Progenitor cell of endocrine pancreas (in vitro differentiated cells): ENCODE measurements at places on chromosomes 2 and 18. TPM values are rescaled to one million over a fixed set of nuclear protein-coding genes. Genes with fewer than 3 reads are reported as not detected.

- no peak overlapping the region for H3K27ac ChIP-seq
- H3K36me3 ChIP-seq, result no peaks in the 10 kb centered on the region
- no peak for DNase-seq
- H3K27me3 ChIP-seq, result peaks cover 2% of the 10 kb centered on the region
- no peak overlapping the region for H3K4me3 ChIP-seq
These were observed 22.7 kb downstream of the DNER start for GRCh38 chr2:229691631-229692030.

The MPP4 gene
- total RNA-seq, result 0.22 TPM in 1 of 2 replicates, not detected in the other

GRCh38 chr2:24613154-24613814 lies 122.2 kb downstream of the NCOA1 start:
- H3K27ac ChIP-seq, result no peak overlapping the region
- H3K4me1 ChIP-seq, result peaks cover 1% of the 10 kb centered on the region
- peaks cover 3% of the 10 kb centered on the region for H3K36me3 ChIP-seq
- DNase-seq, result no peak
- H3K27me3 ChIP-seq, result no peaks in the 10 kb centered on the region

DNA sequence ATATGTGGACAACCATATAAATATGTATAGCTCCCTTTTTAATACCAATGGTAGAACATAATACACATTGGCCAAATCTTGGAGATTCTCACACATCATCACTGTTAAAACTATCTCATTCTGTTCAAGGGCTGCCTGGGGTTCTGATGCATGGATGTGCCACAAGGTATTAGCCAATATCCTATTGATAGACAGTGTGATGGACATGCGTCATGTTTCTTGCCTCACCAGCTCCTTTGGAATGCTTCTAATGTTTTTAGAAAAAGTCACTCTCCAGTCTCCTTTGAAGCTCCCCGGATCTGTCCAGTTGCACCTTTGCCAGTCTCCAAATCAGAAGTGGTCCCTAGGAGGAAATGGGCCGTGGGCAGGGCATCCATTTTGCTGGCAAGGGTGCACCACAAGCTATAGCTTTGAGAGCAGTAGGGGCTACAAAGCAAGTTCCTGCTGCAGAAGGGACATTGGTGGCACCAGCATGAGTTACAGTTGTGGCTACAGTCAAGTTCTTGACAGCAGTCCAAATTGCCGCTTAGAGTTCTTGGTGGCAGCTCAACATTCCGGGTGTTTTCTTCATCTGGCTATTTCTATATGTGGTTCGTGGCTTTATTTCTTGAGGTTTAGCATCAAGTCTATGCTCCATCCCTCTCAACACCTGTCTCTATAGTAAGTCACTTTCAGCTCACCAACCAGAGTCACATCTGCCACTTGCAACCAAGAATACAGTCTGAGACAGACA lies 25.1 kb upstream of the ATRAID start:
- H3K4me3 ChIP-seq, result no peak overlapping the region
- no peaks in the 10 kb centered on the region for H3K4me1 ChIP-seq
- H3K36me3 ChIP-seq, result no peaks in the 10 kb centered on the region
- no peak for DNase-seq
- no peak overlapping the region for H3K27ac ChIP-seq

- H3K36me3 ChIP-seq, result peaks cover 11% of the 10 kb centered on the region
- H3K4me1 ChIP-seq, result peaks cover 13% of the 10 kb centered on the region
- no peak overlapping the region for H3K4me3 ChIP-seq
- no peak for DNase-seq
These were observed 37.7 kb downstream of the BCL11A start for GRCh38 chr2:60515721-60516226.

DNA sequence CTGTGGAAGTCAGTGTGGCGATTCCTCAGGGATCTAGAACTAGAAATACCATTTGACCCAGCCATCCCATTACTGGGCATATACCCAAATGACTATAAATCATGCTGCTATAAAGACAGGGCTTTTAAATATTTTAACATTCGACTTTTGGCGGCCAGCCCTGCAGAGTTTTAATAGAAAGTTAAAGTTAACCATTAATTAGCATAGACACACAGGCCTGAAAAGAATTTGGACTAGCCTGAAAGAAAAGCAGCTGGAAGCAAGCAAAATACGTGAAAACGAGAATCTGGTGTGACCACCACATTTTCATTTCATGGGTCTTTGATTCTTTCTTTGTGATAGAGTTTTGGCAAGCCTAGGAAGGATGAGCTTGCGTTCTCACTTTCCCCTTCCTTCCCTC lies 184.0 kb downstream of the SCG2 start:
- DNase-seq, result no peak
- H3K36me3 ChIP-seq, result no peaks in the 10 kb centered on the region
- no peak overlapping the region for H3K4me3 ChIP-seq

The APOB gene
- total RNA-seq, result 15.6 and 22.2 TPM in 2 replicates

DNA sequence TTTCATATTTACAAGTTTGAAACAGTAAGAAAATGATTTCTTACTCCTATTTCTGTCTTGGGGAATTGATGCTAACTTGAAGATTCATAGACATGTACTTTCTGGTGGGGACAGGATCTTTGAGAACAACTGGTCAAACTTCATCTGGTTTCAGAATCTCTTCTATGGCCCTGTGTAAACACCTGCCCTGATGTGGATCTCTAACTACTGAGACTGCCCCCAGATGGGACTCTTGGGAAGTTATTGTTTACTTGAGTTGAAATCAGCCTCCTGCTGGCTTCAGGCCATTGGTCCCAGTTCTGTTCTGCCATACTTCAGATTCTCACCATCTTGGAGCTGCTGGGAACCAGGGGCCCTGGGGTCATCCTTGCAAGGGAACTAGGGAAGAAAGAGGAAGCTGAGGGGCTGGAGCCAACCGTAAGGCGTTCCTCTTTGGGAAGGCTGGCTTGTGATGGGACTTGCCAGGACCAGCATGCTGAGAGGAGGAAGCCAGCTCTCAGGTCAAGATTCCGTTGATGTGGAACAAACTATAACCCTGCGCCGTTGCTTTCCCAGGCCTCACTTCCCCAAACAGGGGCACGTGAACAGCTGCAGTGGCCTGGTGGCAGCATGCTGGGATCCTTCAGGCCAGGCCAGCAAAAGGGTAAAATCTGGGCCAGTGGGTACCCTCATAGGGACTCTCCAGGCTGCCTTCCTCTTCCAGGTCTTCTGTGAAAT lies 135.5 kb upstream of the CXCR4 start:
- peaks cover 10% of the 10 kb centered on the region for H3K27me3 ChIP-seq
- DNase-seq, result no peak
- no peak overlapping the region for H3K4me3 ChIP-seq
- no peaks in the 10 kb centered on the region for H3K4me1 ChIP-seq
- no peaks in the 10 kb centered on the region for H3K36me3 ChIP-seq
- no peak overlapping the region for H3K27ac ChIP-seq

The SNTG2 gene
- 0.50 and 0.62 TPM in 2 replicates for total RNA-seq
